ENCODE measurements at places on chromosomes 3 and 15.

DNA sequence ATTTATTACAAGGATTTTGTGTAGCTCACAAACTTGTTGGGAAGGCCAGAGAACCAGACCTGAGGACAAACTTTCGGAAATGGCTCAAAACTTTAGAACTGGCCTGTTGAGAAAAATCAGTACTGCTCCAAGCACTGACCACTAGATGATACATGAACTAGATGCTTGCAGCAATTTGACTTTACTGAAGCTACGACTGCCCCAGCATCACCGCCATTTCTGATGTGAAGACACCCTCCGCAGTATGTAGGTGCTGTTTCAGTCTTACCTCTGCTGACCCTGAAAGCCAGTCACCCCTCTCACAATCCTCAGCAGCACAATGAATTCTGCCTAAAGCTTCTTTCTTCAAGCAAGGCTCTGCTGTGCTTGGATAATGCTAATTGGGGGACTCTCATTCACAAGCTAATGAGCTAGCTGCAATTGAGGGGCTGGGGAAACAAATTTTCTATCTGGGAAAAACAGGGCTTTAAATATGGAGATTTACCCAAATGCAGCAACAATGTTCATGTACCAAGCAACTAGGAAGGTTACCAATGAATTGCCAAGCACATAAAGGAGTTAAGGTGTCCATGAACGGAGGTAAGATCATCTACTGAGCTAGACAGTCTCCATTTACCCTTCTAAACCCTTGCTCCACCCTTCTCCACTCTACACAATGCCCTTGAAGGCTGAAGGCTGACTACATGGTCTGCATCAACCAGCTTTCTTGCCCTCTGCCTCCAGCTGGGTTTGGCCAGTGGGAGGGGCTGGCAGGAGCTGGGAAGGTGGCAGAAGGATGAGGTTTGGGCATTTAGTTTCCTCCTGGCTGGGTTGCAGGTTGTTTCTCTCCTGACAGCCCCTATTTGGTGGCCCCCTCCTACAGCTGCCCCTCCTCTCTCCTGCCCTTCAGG, 53.2 kb upstream of the FSTL1 start:
- no peak for DNase-seq

DNA sequence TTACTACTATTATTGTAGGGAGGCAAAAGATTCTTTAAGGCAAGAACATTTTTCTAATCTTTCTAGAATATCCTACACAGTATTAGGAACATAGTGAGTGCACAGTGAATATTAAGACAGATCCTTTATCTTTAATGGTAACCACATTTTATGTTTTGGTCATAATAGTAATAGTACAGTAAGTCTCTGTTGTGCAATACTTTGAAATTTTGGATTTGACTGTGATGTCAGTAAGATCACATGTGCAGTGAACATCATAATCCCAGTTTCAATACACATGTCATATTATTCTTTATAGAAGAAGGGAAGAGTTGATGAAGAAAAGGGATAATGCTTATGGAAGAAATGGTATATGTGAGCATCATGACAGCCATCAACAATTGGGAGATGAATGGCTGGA, 10.7 kb downstream of the STT3B start:
- DNase-seq, result no peak

GRCh38 chr3:35670408-35670965, 31.2 kb downstream of the ARPP21 start:
- no peak for DNase-seq

DNA sequence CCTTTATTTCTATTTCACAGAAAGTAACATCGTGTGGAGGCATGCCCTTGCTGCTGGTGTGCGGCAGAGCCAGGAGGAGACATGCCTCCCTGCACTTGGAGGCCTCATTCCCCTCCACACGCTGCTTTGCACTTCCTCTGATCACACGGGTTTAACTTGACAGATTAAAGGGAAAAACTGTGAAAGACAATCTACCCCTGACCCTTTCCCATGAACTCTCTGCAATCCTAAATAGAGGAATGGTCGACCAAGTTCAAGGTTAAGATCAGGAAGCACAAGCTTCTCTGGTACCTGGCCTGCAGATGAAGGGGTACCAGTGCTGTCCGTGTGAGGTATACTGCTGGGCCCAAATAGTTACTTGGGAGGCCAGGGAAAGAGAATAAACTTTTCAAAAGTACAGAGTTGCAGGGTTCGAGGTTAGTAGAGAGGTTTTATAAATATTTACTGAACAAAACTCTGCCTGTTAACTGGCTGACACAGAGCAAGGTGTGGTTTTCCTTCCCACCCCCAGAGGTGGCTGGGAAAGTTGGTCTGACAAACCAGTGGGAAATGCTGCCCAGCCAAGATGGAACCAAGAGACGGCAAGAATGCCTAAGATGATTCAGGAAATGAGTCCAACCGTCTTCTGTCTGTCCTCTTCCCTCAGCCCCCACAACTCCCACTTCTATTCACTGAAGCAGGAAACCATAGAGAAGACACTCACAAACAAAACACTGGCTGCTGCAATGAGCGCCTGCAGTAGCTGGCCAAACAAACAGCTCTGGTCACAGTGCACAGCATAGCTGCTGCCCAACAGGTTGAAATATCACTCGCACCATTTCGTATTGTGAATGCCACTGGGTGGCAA, 79.6 kb downstream of the IGF2BP2 start:
- no peak for DNase-seq

GRCh38 chr3:179476215-179476614, 24.9 kb upstream of the GNB4 start:
- DNase-seq, result no peak

DNA sequence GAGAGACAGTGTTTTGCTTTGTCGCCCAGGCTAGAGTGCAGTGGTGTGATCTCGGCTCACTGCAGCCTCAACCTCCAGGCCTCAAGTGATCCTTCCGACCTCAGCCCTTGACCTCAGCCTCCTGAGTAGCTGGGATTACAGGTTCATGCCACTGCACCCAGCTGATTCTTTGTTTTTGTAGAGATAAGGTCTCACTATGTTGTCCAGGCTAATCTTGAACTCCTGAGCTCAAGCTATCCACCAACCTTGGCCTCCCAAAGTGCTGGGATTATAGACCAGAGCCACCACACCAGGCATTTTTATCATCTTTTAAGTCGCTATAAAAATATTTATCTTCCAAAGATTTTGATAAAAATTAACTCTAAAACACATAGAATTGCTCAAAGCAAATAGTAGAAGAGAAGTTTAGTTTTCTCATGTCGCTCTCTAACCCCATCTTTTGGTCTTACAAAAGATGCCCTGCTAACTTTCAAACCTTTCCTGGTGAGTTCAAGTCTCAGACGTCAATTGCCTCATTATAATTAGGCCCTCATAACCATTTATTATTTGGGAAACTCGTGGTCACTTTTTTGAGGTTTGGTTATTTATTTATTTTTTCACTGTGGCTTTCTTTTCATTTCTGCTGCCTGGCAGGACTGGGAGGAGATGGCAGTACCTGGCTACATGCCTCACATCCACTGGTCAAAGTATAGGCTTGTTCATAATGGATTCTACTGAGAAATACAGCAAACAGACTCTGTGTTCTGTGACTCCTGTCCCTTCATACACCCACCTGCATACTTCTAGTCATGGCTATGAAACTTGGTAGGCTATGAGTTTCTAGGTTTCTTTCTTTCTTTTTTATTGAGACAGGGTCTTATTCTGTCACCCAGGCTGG, 48.3 kb upstream of the DPPA4 start:
- no peak for DNase-seq

DNA sequence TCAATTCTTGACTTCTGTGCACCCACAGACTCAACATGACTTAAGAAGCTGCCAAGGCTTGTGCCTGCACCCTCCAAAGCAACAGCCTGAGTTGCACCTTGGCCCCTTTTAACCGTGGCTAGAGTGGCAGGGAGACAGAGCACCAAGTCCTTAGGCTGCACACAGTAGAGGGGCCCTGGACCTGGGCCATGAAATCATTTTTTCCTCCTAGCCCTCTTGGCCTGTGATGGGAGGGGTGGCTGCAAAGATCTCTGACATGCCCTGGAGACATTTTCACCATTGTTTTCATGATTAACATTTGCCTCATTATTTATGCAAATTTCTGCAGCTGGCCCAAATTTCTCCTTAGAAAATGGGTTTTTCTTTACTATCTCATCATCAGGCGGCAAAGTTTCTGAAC, 836.8 kb downstream of the ZPLD1 start:
- no peak for DNase-seq

DNA sequence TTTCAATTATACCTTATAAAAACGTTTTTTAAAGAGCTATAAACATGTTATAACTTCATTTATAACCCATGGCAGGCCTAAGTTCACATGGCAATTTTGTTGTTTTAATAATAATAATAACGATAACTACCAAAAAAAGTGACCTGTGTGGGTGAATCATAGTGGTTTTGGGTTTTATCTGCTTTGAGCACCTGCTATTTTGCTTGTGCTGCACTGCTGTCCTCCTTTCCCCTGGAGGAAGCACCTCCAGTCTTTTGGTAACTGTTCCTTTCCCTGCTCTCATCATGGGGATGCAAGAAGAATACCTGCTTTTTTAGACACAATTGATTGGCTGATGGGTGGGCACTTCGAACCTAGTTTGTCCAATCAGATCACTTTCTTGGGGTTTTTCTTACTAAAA, 388.0 kb upstream of the TBL1XR1 start:
- DNase-seq, result no peak
